ENCODE measurements at places on chromosomes 2 and 18.

- DNase-seq: peak; percentile 68
These were observed 884.8 kb downstream of the EPHA4 start for GRCh38 chr2:220687231-220687843.

GRCh38 chr2:218009231-218009630, 6.4 kb upstream of the TNS1 start:
- no peak for DNase-seq

DNA sequence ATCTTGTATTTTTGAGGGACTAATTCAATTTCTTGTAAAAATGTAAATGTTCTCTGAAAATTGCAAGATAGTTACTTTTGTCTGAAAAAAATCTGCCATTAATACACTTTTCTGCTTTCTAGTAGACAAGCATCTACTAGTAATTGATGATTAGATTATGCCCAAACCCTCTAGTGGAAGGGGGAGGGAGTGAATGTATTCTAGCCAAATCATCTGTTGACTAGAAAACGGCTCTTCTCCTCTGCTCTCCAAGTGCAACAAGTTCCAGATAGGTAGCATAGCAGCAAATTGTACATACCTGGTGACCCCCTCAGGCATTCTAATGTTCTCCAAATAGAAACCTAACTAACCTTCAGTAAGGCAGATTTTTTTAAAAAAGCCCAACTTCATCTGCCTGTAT, 58.6 kb downstream of the RELCH start:
- DNase-seq: no peak

GRCh38 chr2:188746727-188747126, 227.4 kb upstream of the COL3A1 start:
- DNase-seq: no peak

GRCh38 chr2:11420190-11420589, 45.8 kb downstream of the E2F6 start:
- no peak for DNase-seq

DNA sequence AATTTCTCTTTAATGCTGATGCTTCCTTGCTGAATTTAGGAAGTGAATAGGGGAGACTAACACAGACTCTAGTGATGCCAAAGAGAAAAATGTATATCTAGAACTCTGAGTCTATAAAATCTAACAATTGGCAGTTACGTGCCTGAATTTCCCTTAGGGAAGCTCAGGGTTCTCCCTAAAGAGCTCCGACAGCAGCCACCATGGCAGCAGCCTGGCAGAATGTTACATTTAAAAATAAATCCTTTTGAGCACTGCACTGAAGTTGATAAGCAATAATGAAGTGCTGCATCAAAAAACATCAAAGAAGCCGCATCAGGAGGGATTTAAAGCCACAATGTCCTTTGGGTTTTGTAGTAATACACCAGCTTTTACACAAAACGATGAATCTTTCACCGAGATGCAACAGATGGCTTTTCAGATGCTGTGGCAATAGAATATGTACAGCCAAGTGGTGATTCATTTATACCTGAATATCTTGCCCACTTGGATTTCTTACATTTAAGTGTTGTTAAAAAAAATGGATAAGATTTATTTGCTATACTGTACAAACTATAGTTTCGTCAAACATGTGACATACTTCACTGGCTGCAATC, 291.2 kb upstream of the SESTD1 start:
- DNase-seq: no peak

DNA sequence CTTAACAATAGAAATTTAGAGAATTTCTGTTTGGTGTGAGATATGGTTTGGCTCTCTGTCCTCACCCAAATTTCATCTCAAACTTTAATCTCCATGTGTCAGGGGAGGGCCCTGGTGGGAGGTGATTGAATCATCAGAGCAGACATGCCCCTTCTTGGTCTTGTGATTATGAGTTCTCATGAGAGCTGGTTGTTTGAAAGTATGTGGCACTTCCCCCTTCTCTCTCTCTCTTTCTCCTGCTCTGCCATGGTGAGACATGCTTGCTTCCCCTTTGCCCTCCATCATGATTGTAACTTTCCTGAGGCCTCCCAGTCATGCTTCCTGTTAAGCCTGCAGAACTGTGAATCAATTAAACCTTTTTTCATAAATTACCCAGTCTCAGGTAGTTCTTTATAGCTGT, 524.7 kb upstream of the ACVR2A start:
- no peak for DNase-seq

- DNase-seq: no peak
These were observed 105.8 kb upstream of the CTAGE1 start for GRCh38 chr18:22523481-22523880.

GRCh38 chr2:42979870-42980763, 187.7 kb upstream of the HAAO start:
- no peak for DNase-seq

DNA sequence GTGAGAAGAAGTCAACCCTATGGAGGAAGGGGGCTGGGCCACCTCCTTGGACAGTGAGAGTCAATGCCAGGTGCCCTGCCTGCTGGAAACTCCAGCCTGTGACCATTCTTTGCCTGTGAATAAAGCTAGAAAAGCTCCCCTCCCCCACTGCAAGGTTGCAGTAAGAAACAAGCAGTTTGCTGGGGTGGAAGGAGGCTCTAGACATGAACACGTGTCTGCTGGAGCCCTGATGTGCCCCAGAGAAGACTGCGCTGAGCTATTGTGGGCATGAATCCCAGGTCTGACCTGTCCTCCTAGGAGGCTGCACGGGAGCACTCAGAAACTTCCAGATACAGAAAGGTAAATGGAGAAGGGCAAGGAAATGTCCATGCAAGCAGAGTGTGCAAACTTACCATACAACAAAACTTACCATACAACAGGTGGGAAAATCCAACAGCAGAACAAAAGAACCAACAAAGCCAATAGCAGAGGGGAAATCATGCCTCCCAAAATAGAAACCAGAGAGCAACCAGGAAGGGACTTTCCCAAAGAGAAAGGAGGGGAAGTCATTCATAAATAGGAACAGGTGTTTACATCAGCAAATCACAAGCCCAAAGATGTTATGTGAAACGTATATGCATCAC, 278.7 kb downstream of the BCL2 start:
- DNase-seq: peak; percentile 25

GRCh38 chr2:43758739-43759138, 15.1 kb upstream of the DYNC2LI1 start:
- DNase-seq: no peak

GRCh38 chr2:160275656-160276055, 75.6 kb upstream of the ITGB6 start:
- no peak for DNase-seq

GRCh38 chr2:7604456-7604855, 687.2 kb downstream of the RNF144A start:
- DNase-seq: no peak

DNA sequence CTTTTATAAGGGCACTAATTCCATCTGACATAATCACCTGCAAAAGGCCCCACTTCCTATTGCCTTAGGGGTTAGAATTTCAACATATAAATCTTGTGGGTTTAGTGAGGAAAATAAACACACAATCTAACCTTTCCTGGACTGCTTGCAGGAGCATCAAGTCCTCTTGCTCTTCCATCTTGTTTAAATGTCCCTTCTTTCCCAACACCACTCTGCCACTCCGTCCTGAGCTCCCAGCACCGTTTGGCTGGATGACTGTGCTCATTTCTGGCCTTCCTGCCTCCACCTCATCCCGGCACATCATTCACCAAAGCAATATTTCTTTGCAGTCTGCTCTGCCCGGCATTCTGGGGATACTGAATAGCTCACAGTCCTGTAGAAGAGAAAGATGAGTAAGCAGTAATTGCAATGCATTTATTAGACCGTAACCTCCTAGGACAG, 247.8 kb downstream of the BCL2 start:
- no peak for DNase-seq

GRCh38 chr2:160365716-160366367, 127.8 kb downstream of the RBMS1 start:
- no peak for DNase-seq

GRCh38 chr2:194105358-194105757, 1551.7 kb upstream of the SLC39A10 start:
- DNase-seq: no peak

DNA sequence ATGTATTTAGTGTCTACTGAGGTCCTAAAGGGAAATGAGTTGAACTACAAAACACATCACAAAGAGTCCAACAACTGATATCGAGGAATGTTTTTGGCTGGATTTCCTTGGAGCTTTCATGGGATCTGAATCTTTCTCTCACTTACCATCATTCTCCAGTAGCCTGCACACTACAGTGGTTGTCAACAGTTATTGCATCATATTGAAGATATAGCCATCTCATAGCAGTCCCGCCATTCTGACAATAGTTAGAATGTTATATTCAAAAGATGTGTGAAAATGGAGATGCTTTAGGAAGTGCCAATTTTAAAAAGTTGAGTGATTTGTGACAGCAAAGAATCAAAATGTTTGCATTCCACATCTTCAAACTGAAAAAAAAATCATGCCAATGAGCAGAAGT, 186.8 kb downstream of the DSC3 start:
- DNase-seq: no peak

GRCh38 chr2:31533036-31533435, 47.7 kb downstream of the SRD5A2 start:
- no peak for DNase-seq

- DNase-seq: no peak
These were observed 150.9 kb downstream of the CD8B2 start for GRCh38 chr2:106638043-106638442.

- DNase-seq: no peak
These were observed 96.4 kb downstream of the EPB41L3 start for GRCh38 chr18:5447442-5447841.

GRCh38 chr2:138298120-138298814, 203.3 kb upstream of the SPOPL start:
- DNase-seq: no peak

DNA sequence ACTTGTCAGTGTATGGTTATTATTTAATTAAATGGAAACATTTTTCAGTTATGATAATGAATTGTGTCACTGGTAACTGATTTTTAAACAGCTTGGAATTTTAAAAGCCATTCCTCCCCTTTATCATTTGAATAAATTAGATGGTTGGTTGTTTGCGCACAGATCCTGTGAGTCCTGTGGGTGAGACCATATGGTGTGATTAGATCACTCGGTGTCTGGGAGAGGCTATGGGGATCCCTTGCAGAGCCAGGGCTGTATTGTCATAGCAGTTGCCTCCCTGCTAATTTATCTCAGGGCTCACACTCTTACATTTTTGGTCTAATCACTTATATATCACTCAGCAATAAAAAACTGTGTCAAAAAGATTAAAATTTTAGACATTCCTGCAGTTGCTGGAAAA, 133.5 kb downstream of the ASXL3 start:
- no peak for DNase-seq

- DNase-seq: no peak
These were observed 26.8 kb downstream of the TUBB6 start for GRCh38 chr18:12334863-12335262.

DNA sequence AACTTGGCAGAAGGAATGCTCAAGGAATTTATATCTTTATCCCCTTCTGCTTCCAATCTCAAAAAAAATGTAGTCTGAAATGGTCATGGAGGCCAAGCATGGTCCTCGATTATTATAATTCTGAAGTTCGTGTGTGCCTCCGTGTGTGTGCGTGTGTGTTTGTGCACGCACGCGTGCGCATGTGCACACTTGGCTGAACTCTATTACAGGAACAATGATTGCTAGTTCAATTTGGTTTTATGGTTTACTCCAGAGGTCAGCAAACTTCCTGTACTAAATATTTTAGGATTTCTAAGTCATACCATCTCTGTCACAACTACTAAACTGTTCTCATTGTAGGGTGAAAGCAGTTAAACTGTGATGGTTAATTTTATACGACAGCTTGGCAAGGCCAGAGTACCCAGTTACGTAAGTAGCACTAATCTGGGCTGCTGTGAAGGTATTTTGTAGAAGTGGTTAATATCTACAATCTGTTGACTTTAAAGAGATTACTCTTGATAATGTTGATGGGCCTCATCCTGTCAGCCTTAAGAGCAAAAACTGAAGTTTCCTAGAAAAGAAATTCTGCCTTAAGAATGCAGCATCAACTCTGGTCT, 5.8 kb upstream of the MARCHF7 start:
- DNase-seq: no peak

GRCh38 chr2:9814129-9814868, 29.0 kb upstream of the TAF1B start:
- DNase-seq: no peak

- peak; percentile 37 for DNase-seq
These were observed 7.4 kb upstream of the EXOC6B start for GRCh38 chr2:72833084-72833714.

- no peak for DNase-seq
These were observed 39.8 kb downstream of the PIAS2 start for GRCh38 chr18:46877329-46877987.

GRCh38 chr2:162945785-162946184, 107.2 kb upstream of the KCNH7 start:
- no peak for DNase-seq

DNA sequence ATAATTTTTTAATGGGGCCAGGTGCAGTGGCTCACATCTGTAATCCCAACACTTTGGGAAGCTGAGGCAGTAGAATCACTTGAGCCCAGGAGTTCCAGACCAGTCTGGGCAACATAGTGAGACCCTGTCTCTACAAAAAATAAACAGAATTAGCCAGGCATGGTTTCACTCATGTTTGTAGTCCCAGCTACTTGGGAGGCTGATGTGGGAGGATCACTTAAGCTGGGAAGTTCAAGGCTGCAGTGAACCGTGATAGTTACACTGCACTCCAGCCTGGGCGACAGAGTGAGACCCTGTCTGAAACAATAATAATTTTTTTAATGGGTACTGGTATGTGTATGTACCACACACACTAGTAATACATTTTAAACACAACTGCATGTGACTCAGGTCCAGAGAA, 2.4 kb downstream of the ARL6IP6 start:
- DNase-seq: no peak

DNA sequence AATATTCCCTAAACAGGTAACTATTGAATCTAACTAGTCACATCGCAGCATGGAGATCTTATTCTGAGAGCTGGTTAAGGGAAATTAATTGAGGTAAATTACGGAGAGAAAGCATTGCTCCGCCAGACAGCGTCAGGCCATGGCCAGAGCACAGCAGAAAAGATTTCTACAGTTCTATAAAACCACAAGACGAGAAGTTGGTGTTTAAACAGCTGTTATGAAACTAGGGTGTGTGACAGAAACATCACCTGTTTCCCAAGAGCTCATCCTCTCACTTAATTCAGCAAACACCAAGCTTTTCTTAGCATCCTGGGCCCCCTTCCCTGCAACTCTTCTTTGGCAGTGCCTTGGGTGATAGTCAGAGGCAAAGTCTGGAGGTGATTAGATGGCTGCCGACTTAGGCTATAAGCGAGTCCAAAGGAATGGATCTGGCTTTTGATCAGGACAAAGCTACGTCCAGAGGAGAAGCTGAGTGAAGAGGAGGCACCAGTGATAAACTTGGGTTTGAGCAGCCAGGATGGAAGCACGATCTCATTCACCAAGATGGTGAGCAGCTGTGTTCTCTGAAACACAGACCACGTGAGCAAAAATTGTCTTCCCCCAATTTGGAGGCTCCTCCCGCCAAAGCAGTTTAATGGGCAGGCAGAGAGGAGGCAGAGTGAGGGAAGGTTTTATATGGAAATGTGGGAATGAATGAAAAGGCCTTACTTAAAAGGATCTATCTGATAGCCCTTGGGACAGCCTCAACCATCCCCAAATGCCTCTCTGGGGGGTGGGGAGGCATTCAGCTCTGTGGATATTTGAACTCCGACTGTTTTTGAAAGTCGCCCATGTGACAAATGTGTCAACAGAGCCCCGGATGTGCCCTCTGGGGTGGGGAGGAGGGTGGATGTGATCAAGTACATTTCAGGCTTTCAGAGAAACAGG, 57.8 kb downstream of the PKDCC start:
- peak; percentile 93 for DNase-seq

All from CD4-positive, alpha-beta T cell treated with Interleukin-17A for 1 hour (primary cell).